A549 treated with ZK216348 at 1 μM for 4 hours (cell line): ENCODE measurements at places on chromosomes 4 and X. TPM values are rescaled to one million over a fixed set of nuclear protein-coding genes. Genes with fewer than 3 reads are reported as not detected.

Gene TRMT2B
- 13.1 to 15.7 TPM (median 15.4 TPM) in 5 replicates for total RNA-seq

Gene EGFL6
- not detected in 5 replicates for total RNA-seq

Gene MAGEA2B
- total RNA-seq: 0.12 to 0.21 TPM in 2 of 5 replicates, not detected in the others

Gene HGFAC
- total RNA-seq: 0.12 to 0.15 TPM (median 0.13 TPM) in 4 of 5 replicates, not detected in the other

Gene KIAA0232
- total RNA-seq: 6.3 to 13.4 TPM (median 10.7 TPM) in 5 replicates

Gene UGT8
- total RNA-seq: 0.08 to 0.15 TPM (median 0.11 TPM) in 5 replicates

Gene ZCCHC18
- 0.29 to 0.51 TPM in 2 of 5 replicates, not detected in the others for total RNA-seq

Gene TRIM61
- not detected in 5 replicates for total RNA-seq

Gene DGKK
- total RNA-seq: not detected in 5 replicates

Gene TIGD2
- total RNA-seq: 4.3 to 6.4 TPM (median 5.3 TPM) in 5 replicates

Gene FRMD7
- not detected in 5 replicates for total RNA-seq

Gene HTR2C
- not detected in 5 replicates for total RNA-seq

Gene PAGE2B
- not detected in 5 replicates for total RNA-seq

Gene ODAPH
- 1.6 TPM in 1 of 5 replicates, not detected in the others for total RNA-seq

Gene TBC1D9
- 5.8 to 7.8 TPM (median 7.3 TPM) in 5 replicates for total RNA-seq

Gene IQCM
- not detected in 5 replicates for total RNA-seq

Gene CSAG2
- total RNA-seq: not detected in 5 replicates

Gene USP26
- not detected in 5 replicates for total RNA-seq

Gene FABP2
- not detected in 5 replicates for total RNA-seq

Gene MTHFD2L
- total RNA-seq: 8.1 to 13.7 TPM (median 8.5 TPM) in 5 replicates

Gene TEX13A
- not detected in 5 replicates for total RNA-seq

Gene PNMA5
- total RNA-seq: not detected in 5 replicates

Gene CFAP299
- not detected in 5 replicates for total RNA-seq

Gene CT55
- not detected in 5 replicates for total RNA-seq

Gene MSL3
- total RNA-seq: 20.2 to 34.1 TPM (median 22.7 TPM) in 5 replicates

Gene PAGE1
- 0.25 to 0.44 TPM in 2 of 5 replicates, not detected in the others for total RNA-seq

Gene GNRHR
- not detected in 5 replicates for total RNA-seq

Gene TMEM47
- total RNA-seq: 0.34 to 1.1 TPM (median 0.81 TPM) in 5 replicates

Gene GLUD2
- total RNA-seq: 2.4 to 3.3 TPM (median 2.9 TPM) in 5 replicates

Gene GSPT2
- 7.2 to 10.5 TPM (median 9.2 TPM) in 5 replicates for total RNA-seq

Gene TET2
- total RNA-seq: 1.4 to 2.6 TPM (median 1.9 TPM) in 5 replicates

Gene SUPT20HL1
- not detected in 5 replicates for total RNA-seq

Gene TKTL2
- total RNA-seq: not detected in 5 replicates

Gene MAGEA9B
- total RNA-seq: not detected in 5 replicates

Gene SPANXA1
- total RNA-seq: 0.23 to 0.46 TPM in 2 of 5 replicates, not detected in the others

Gene CCDC110
- total RNA-seq: 0.06 TPM in 1 of 5 replicates, not detected in the others

Gene ERCC6L
- total RNA-seq: 10.2 to 15.5 TPM (median 12.1 TPM) in 5 replicates

Gene DDIT4L
- total RNA-seq: 0.32 to 0.57 TPM (median 0.35 TPM) in 5 replicates
